Suppressor macrophage treated with lipopolysaccharide for 1 hour (primary cell): ENCODE measurements at places on chromosomes 2 and 18.

DNA sequence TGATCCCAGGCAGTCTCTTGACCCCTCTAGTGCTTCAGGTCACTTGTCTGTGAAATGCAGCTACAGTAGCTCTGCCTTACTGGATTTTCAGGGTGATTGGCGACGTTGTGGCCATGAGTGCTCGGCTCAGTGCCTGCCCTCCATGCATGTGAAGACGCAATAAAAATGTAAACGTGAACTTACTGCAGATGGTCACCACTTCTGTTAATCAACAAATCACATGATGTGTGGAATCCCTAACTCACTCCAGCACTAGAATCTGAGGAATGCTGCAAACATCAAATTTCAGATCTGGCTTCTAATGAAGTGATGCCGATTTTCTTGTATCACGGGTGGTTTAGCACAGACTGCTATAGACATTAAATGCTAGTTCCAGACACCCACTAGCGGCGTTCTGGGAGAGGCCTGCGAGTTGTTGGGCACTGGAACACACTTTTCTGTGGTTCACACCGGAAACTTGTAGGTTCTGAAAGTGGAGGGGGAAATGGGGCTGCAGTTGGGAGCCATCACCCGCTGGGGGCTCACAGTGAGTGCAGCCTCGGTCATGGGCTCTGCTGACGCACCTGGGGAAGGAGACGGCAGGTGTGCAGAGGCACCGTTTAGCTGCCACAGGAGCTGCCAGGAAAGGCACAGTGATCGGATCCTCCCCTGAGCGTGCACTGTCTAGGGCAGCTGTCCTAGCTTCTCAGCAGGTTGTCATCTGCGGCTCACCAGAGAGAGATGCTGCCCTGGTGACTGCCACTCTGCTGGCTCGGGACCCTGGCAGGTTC, 6.5 kb downstream of the CNDP1 start:
- no peak for DNase-seq

GRCh38 chr18:25921677-25922421, 168.6 kb downstream of the SS18 start:
- DNase-seq: peak; percentile 42

DNA sequence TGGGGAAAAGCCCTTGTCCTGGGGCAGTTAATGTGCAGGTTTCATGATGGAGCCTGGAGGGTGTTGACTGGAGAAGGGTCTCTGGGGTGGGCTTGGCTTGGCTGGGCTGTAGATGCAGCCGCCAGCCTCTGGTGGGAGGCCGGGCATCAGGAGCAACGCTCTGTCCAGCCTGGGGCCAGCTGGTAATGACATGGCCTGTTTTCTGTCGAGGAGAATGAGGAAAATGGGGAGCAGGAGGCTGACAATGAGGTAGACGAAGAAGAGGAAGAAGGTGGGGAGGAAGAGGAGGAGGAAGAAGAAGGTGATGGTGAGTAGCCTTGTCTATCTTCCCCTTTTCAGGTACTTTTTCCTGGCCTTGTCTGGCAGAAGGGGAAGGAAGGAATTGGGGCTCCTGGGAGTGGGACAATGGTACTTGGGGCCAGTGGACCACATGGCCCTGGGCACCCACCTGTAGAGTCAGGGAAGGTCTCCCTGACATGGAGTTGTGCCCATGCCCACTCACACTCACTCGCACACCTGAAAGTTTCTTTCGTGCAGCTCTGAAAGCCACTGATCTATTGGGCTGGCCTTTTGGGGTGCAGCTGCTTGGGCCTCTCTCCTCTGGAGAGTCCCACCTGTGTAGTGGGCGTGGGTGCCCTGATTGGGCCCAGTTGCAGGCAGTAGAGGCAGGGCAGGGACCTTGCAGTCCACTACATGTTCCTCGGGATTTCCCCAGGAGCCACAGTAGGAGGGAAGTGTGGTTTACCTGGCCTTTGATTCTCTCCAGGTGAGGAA, 3.5 kb downstream of the PTMA start:
- no peak for DNase-seq

DNA sequence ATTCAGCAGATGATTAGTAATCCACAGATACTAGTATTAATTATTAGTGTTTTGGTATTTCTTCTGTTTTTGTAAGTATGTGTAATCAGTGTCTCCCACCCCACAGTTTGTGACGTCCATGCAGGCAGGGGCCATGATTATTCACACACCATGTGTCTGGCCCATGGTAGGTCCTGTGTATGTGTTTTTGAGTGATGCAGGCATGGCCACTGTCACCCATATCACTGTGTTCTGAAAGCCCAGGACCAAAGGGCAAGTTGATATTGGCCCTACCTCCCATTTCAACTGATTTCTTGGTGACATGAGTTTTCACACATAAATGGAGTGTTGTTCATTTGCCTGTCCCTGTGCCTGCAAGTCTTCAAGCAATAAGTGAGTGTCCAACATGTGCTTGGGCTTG, 104.0 kb downstream of the TSHZ1 start:
- DNase-seq: no peak

DNA sequence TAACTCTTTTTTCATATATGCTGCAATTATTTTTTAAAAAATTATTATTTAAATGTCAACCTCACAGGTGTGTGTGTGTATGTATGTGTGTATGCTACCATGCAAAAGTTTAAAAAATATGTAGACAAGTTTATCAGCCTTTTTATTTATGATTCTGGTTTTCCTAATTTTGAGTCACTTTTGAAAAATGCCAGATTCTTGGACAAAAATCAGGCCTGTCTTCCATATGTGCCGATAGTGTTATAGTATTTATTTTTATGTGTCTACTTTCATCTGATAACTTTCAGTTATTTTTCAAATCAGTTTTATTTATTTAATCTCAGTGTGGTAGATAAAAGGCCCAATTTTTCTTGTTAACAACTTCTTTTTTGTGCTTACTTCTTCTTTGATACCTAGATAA, 176.2 kb downstream of the RDH14 start:
- no peak for DNase-seq

DNA sequence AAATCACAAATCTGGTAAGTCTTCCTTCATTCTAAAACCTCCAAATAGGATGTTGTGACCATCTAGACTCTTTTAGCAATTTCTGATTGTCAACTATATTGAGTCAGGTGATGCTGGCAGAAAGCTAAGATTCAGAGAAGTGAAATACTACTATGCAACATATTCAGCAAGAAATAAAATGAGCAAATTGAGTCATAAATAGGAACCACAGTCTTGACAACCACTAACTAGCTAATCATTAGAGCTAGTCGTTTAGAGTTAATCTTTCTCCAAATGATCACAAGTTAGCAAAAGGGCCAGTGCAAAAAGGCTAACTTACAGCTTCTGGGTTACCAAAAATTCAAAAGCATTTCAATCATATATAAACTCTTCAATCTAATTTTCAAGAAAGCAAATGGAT, 54.5 kb downstream of the ROCK1 start:
- peak; percentile 25 for DNase-seq

DNA sequence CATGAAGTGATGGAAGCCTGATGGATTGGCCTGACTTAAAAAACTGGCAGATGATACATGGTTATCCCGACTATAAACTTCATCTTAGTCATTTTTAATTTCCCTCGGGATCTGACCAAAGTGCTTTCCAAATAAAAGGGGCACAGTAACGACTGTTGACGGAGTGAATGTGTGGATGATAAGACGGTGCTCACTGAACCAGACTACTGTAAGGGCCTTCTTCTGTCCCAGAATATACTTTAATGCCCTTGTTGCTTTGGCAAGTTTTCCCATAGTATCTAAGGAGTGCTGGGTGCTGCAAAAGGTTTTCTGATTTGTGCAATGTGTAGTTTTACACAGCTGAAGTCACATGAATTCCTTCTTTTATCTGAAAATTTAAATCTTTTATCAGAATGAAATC, 373.5 kb downstream of the DSEL start:
- DNase-seq: no peak

GRCh38 chr2:119517433-119517832, 6.8 kb downstream of the SCTR start:
- DNase-seq: peak; percentile 90

- DNase-seq: no peak
Observed at GRCh38 chr2:38977047-38977446, 87.4 kb downstream of the ARHGEF33 start.

DNA sequence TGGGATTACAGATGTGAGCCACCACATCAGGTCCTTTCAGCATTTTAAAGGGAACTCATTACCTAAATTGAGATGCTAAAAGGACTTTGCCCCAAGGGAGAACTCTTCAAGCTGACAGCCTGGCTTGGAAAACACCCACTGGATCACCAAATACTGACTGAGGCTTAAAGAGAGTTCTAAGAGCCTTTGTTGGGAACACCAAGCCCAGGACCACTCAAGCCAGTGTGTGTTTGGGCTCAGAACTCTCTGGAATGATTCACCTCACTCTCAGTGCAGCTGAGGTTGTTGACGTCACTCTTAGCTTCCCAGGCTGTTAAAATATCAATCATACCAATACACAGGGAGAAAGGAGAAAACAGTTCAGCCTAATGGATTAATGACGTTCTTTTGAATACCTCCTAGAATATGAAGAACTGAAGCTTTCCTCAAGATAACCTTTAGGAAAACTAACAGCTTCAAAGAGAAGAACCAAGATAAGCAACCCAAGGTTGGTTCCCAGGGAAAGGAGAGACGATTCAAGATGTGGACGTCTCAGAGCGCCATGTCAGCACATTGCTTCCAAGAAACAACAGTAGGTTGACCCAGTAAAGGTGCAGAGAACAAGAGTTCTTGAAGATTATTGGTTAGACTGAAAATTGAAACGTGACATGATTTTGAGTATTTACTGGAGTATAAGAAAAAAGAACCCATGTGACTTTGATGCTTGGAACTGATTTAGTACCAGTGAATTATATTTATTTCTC, 48.0 kb upstream of the MGAT4A start:
- no peak for DNase-seq

DNA sequence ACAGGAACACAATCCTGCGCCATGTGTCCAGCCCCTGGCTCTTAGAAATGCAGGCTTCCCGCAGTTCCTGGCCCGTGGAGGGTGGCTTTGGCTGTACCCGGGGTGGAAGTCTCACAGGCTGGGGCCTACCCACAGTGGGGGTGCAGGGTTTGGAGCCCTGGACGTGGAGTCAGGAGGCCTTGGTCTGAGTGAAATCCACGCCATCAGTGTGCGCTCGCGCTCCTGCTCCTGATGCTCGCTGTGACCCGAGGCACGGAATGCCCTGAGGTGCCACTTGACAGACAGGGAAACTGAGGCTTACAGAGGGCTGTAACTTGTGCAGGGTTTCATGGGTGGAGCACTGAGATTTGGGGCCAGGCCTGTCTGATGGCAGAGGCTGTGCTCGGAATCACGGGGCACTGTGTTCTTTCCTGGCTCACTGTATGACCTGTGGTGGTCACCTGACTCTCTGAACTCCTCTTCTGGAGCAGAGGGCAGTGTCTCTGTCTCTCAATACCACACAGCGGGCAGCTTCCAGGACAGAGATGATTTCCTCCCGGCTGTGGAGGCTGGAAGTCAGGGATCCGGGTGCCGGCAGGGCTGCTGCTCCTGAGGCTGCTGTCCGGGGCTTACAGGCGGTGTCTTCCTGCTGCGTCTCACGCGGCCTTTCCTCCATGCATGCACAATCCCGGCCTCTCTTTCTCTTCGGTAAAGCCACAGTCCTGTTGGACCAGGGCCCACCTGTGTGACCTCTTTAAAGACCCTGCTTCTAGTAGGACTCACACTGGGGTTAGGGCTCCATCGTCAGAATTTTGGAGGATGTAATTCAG, 25.9 kb upstream of the ALLC start:
- DNase-seq: no peak

GRCh38 chr18:63160172-63160995, 159.2 kb downstream of the BCL2 start:
- no peak for DNase-seq

DNA sequence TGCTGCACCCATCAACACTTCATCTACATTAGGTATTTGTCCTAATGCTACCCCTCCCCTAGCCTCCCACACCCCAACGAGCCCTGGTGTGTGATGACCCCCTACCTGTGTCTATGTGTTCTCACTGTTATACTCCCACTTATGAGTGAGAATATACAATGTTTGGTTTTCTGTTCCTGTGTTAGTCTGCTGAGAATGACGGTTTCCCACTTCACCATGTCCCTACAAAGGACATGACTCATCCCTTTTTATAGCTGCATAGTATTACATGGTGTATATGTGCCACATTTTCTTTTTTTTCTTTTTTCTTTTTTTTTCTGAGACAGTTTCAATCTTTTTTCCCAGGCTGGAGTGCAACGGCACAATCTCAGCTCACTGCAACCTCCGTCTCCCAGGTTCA, 284.1 kb upstream of the CYP26B1 start:
- DNase-seq: no peak
